ENCODE measurements at places on chromosomes 2 and 18. TPM values are rescaled to one million over a fixed set of nuclear protein-coding genes. Genes with fewer than 3 reads are reported as not detected.

GRCh38 chr2:152415231-152415642, 80.3 kb downstream of the FMNL2 start:
- H3K4me3 ChIP-seq, result peak overlapping the region; percentile 24
- peak; percentile 59 for DNase-seq
- peaks cover 31% of the 10 kb centered on the region for H3K4me1 ChIP-seq

DNA sequence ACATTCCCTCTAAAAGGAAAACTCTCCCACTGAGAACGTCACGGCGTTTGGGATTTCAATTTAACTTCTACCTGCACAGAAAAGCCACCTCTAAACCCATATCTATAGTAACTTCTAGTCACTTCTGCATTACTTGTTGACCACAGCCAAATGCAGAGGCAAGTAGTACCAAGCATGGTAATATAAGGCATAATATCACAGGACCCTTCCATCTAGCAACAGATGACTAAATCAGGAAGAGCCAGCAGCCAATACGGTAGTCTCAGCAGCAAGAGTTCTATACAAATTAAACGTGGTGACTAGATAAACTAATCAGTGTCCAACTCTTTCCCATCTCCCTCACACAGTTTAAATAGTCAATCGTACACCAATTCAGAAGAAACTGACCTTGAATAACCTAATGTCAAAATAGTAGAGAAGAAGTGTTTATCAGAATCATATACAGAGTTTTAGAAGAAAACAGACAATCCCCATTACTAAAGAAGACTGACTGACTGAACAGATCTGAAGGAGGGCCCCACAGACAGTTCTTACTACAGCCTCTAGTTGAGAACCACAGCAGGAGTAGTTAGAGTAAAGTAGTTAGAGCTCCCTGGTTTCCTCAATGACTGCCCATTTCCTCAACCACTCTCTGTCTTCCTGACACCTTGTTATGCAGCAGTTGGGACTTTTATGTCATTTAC, 30.0 kb downstream of the MEMO1 start:
- H3K4me1 ChIP-seq, result peaks cover 13% of the 10 kb centered on the region
- H3K27ac ChIP-seq, result no peak overlapping the region
- DNase-seq, result no peak
- no peaks in the 10 kb centered on the region for H3K27me3 ChIP-seq
- peaks cover 10% of the 10 kb centered on the region for H3K36me3 ChIP-seq
- H3K4me3 ChIP-seq, result no peak overlapping the region

DNA sequence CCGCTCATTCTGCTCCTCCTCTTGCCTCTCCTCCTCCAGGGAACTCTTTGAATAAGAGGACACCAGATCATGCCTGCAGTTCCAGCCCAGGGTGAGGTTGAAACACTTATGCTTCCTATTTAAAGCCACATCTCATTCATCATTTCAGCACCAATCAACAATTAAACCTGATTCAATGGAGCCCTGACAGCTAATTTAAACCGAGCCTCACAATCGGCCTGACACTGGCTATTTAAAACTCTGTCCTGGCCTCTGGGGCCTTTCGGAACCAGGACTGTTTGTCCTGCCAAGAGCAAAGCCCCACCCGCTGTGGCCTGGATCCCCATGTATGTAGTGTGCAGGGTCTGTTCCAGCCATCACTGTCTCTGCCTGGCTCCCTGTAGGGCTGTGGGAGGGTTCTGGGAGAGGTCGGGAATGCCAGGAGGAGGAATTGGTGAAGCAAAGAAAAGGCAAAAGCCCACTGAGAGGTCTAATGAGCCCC, 97.4 kb downstream of the MCFD2 start:
- no peak overlapping the region for H3K4me3 ChIP-seq
- H3K4me1 ChIP-seq, result no peaks in the 10 kb centered on the region
- H3K27me3 ChIP-seq, result peaks cover 10% of the 10 kb centered on the region
- H3K36me3 ChIP-seq, result no peaks in the 10 kb centered on the region

The LIMS3 gene
- not detected for total RNA-seq

- H3K4me3 ChIP-seq, result no peak overlapping the region
- H3K27ac ChIP-seq, result no peak overlapping the region
- peaks cover 6% of the 10 kb centered on the region for H3K27me3 ChIP-seq
- no peaks in the 10 kb centered on the region for H3K36me3 ChIP-seq
- no peak for DNase-seq
Observed at GRCh38 chr2:235558572-235558971, 64.7 kb downstream of the AGAP1 start.

- H3K27ac ChIP-seq, result no peak overlapping the region
- no peak for DNase-seq
- no peaks in the 10 kb centered on the region for H3K4me1 ChIP-seq
Observed at GRCh38 chr18:73462092-73462491, 594.3 kb upstream of the NETO1 start.

DNA sequence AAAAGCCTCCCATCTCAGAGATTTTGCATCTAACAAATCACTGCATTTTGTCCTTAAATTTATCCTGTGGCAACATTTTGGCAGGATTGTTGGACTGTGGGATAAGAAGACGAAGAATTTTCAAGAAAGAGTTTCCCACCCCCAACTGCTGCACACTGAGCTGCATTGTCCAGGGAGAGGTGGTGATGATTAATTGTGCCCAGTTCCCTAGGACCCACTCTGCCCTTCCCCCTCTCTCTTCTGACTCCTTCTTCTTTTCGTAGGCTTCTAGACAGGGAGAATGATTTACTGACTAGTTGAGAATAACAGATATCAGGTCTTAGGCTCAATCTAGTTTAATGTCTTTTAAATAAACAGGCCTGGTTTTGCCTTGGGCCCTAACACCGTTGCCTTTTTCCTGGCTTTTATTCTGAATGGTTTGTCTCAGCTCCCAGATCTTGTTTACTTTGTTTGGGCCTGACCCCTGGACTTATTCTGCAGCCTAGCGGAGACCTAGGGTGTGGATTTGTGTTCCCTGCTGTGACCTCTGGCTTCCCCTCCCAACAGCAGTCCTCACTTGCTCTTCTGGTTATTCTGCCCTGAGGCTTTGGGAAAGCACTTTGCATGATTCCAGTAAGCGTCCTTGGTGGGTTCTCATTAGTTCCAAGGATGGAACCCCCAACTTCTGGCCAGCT, 233.3 kb downstream of the INSIG2 start:
- H3K36me3 ChIP-seq, result no peaks in the 10 kb centered on the region
- H3K27ac ChIP-seq, result no peak overlapping the region
- H3K4me1 ChIP-seq, result peaks cover 3% of the 10 kb centered on the region
- peak; percentile 31 for DNase-seq

The TMEM131 gene
- total RNA-seq, result 41.7 TPM

The SERPINB8 gene
- 25.5 TPM for total RNA-seq

GRCh38 chr18:37391698-37392548, 173.7 kb downstream of the CELF4 start:
- H3K27me3 ChIP-seq, result peaks cover 21% of the 10 kb centered on the region
- DNase-seq, result no peak
- no peak overlapping the region for H3K27ac ChIP-seq
- H3K4me1 ChIP-seq, result no peaks in the 10 kb centered on the region
- H3K4me3 ChIP-seq, result no peak overlapping the region
- H3K36me3 ChIP-seq, result no peaks in the 10 kb centered on the region

- H3K36me3 ChIP-seq, result no peaks in the 10 kb centered on the region
- H3K4me3 ChIP-seq, result no peak overlapping the region
- H3K27me3 ChIP-seq, result peaks cover 64% of the 10 kb centered on the region
- H3K4me1 ChIP-seq, result no peaks in the 10 kb centered on the region
- no peak for DNase-seq
- no peak overlapping the region for H3K27ac ChIP-seq
Observed at GRCh38 chr2:26691161-26691560, 1.4 kb upstream of the KCNK3 start.

The GRB14 gene
- not detected for total RNA-seq

- no peak overlapping the region for H3K4me3 ChIP-seq
- DNase-seq, result no peak
- no peaks in the 10 kb centered on the region for H3K4me1 ChIP-seq
- H3K27ac ChIP-seq, result no peak overlapping the region
Observed at GRCh38 chr2:3349211-3349693, 28.4 kb downstream of the EIPR1 start.

- H3K36me3 ChIP-seq, result peaks cover 5% of the 10 kb centered on the region
- peak overlapping the region; percentile 94 for H3K4me3 ChIP-seq
- peak overlapping the region; percentile 97 for H3K27ac ChIP-seq
- no peaks in the 10 kb centered on the region for H3K27me3 ChIP-seq
- H3K4me1 ChIP-seq, result peaks cover 33% of the 10 kb centered on the region
- DNase-seq, result peak; percentile 79
Observed at GRCh38 chr2:84458551-84459017, 496 bp downstream of the SUCLG1 start.

GRCh38 chr2:154324601-154325000, 373.9 kb upstream of the KCNJ3 start:
- no peaks in the 10 kb centered on the region for H3K27me3 ChIP-seq
- no peak for DNase-seq
- no peak overlapping the region for H3K27ac ChIP-seq
- no peaks in the 10 kb centered on the region for H3K4me1 ChIP-seq
- no peaks in the 10 kb centered on the region for H3K36me3 ChIP-seq

GRCh38 chr2:114185501-114185900, 256.9 kb upstream of the DPP10 start:
- no peaks in the 10 kb centered on the region for H3K4me1 ChIP-seq
- no peak overlapping the region for H3K4me3 ChIP-seq
- H3K27me3 ChIP-seq, result no peaks in the 10 kb centered on the region
- no peak for DNase-seq
- H3K27ac ChIP-seq, result no peak overlapping the region

- H3K4me3 ChIP-seq, result no peak overlapping the region
- H3K27me3 ChIP-seq, result peaks cover 3% of the 10 kb centered on the region
- no peaks in the 10 kb centered on the region for H3K36me3 ChIP-seq
- H3K4me1 ChIP-seq, result no peaks in the 10 kb centered on the region
Observed at GRCh38 chr18:70382017-70382416, 93.2 kb downstream of the SOCS6 start.

- H3K36me3 ChIP-seq, result no peaks in the 10 kb centered on the region
- H3K4me3 ChIP-seq, result no peak overlapping the region
- no peak overlapping the region for H3K27ac ChIP-seq
- DNase-seq, result no peak
Observed at GRCh38 chr2:64860276-64860885, 128.8 kb upstream of the SLC1A4 start.

The DLX2 gene
- 0.26 TPM for total RNA-seq

DNA sequence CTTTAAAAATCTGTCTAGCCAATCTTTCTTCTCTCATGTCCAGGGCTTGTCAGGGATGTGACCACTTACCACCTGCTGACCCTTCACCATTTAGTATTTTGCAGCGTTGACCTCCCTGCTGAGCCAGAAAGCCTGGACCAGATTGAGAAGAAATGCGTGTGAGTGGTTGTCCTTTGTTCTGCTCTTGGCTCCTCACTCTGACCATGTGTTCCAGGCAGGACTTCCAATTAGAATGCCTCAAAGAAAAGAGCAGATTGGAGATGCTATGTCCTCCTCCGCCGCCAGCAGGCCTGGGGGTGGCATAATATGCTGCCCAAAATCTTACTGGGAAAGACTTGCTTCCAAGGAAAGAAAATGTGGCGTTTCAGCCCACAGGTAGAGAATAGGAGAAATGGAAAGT, 894.1 kb downstream of the SLC4A3 start:
- H3K4me3 ChIP-seq, result no peak overlapping the region
- DNase-seq, result no peak
- H3K27me3 ChIP-seq, result no peaks in the 10 kb centered on the region
- H3K4me1 ChIP-seq, result no peaks in the 10 kb centered on the region
- H3K36me3 ChIP-seq, result no peaks in the 10 kb centered on the region

- no peak overlapping the region for H3K27ac ChIP-seq
- H3K4me3 ChIP-seq, result no peak overlapping the region
- peaks cover 40% of the 10 kb centered on the region for H3K36me3 ChIP-seq
- no peak for DNase-seq
- H3K4me1 ChIP-seq, result no peaks in the 10 kb centered on the region
Observed at GRCh38 chr2:15348636-15349035, 212.5 kb downstream of the NBAS start.

DNA sequence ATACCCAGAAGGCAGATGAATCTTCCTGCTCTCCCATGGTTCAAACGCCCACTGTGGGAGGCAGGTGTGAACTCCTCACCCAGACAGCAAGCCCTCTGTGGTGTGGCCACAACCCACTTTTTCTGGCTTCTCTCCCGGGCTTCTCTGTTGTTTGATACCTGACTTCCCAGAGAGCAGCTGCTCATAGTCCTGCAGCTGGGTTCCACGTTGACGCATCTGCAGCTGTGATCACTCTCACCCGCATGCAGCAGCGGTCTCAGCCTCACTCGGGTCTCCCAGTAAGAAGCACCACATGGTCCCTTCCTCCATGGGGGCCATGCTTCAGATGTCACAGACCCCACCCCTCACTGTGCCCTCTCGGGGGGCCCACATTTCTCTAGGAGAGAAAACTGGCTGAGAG, 3.5 kb downstream of the ASPRV1 start:
- H3K27me3 ChIP-seq, result peaks cover 21% of the 10 kb centered on the region
- no peaks in the 10 kb centered on the region for H3K36me3 ChIP-seq
- no peak overlapping the region for H3K27ac ChIP-seq
- peaks cover 10% of the 10 kb centered on the region for H3K4me1 ChIP-seq

The RAB6C gene
- total RNA-seq, result not detected

- no peak overlapping the region for H3K27ac ChIP-seq
- H3K27me3 ChIP-seq, result no peaks in the 10 kb centered on the region
- no peak for DNase-seq
- H3K36me3 ChIP-seq, result no peaks in the 10 kb centered on the region
Observed at GRCh38 chr2:47720559-47720958, 62.4 kb upstream of the MSH6 start.

The TMEFF2 gene
- not detected for total RNA-seq

GRCh38 chr2:97785818-97786217, 72.4 kb downstream of the ZAP70 start:
- H3K4me3 ChIP-seq, result no peak overlapping the region
- peak; percentile 22 for DNase-seq
- peaks cover 16% of the 10 kb centered on the region for H3K36me3 ChIP-seq
- H3K27me3 ChIP-seq, result no peaks in the 10 kb centered on the region

- H3K36me3 ChIP-seq, result peaks cover 51% of the 10 kb centered on the region
- DNase-seq, result peak; percentile 55
- peak overlapping the region; percentile 67 for H3K27ac ChIP-seq
- H3K4me3 ChIP-seq, result peak overlapping the region; percentile 72
- peaks cover 25% of the 10 kb centered on the region for H3K4me1 ChIP-seq
- no peaks in the 10 kb centered on the region for H3K27me3 ChIP-seq
Observed at GRCh38 chr2:97759727-97760407, 46.5 kb downstream of the ZAP70 start.

The MYCN gene
- total RNA-seq, result not detected

The ASXL3 gene
- not detected for total RNA-seq

DNA sequence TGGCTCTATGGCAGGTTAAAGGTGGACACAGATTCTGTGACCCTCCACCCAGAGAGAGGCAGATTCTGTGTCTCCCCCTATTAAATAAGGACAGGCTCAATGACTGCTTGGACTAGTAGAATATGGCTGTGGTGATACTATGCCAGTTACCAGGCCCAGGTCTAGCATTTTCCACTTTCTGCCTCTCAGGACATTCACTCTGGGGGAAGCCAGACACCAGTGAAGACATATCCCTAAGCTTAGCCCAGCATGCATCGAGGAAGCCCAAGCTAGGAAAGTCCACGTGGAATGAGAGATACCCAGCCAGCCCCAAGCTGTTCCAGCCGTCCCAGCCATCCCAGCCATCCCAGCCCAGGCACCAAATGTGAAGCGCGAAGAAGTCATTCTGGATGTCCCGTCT, 40.3 kb downstream of the ST6GAL2 start:
- no peaks in the 10 kb centered on the region for H3K27me3 ChIP-seq
- H3K36me3 ChIP-seq, result no peaks in the 10 kb centered on the region
- no peaks in the 10 kb centered on the region for H3K4me1 ChIP-seq
- no peak overlapping the region for H3K27ac ChIP-seq
- no peak for DNase-seq
